ENCODE measurements at places on chromosomes 11 and 22. TPM values are rescaled to one million over a fixed set of nuclear protein-coding genes. Genes with fewer than 3 reads are reported as not detected.

BEST1 gene
- total RNA-seq, result 3.4 TPM

MMP27 gene
- total RNA-seq, result not detected

HARBI1 gene
- total RNA-seq, result 5.7 TPM

NCF4 gene
- total RNA-seq, result not detected

AGBL2 gene
- total RNA-seq, result not detected

C11orf97 gene
- not detected for total RNA-seq

RIMBP3B gene
- not detected for total RNA-seq

KCNJ4 gene
- not detected for total RNA-seq

DDTL gene
- not detected for total RNA-seq

ANO5 gene
- not detected for total RNA-seq

TBX10 gene
- not detected for total RNA-seq

FGF4 gene
- not detected for total RNA-seq

DDX25 gene
- not detected for total RNA-seq

MB gene
- not detected for total RNA-seq

ARHGEF12 gene
- 35.7 TPM for total RNA-seq

Data from cardiac atrium fibroblast (primary cell).